ENCODE measurements at places on chromosomes 3 and 15.

GRCh38 chr3:19074257-19074900, 73.9 kb upstream of the KCNH8 start:
- DNase-seq, result no peak

- DNase-seq, result no peak
Measured at GRCh38 chr3:159196359-159196758, 394.5 kb downstream of the MFSD1 start.

DNA sequence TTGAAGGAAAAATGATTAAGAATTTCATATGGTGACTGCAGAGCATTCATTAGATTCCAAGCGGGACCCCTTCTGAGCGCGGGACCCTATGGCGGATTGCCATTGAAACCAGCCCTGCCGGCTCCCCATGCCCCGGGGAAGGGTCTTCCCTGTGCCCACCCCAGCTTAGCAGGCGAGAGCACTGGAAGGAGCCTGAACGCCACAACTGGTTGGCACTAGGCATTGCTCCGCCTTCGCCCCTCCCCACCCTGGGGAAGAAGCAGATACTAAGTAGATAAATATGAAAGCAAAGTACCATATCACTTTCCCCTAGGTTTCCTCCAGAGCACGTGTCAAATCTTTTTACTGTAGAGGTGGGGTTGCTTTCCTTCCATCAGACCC, 70.7 kb downstream of the CYP19A1 start:
- DNase-seq, result no peak

GRCh38 chr3:176521531-176522175, 675.6 kb downstream of the TBL1XR1 start:
- no peak for DNase-seq

DNA sequence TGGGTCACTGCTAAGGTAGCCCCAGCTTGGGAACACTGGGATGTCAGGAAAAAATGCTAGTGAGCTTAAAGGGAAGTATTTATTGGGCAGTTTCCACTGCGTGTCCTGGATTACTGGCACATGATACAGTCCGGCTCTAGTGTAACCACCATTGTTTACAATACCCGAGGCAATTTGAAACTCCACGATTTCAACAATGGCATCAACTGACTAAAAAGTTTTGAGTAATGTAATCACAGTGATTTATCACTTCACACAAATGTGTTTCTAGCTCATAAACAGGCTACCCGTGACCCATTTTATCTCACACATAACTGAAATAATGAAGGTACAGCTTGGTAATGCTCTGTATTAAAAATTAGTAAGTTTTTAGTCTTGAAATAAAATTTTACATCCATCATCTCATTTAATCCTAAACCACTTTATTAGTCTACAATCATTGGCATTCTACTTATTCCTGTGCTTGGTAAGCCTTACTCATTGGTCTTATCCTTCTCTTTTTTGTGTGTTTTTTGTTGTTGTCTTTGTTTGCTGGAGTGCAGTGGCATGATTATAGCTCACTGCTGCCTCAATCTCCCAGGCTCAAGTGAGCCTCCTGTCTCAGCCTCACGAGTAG, 7.6 kb downstream of the ZMAT3 start:
- DNase-seq, result no peak

GRCh38 chr15:45186771-45187577, 792 bp downstream of the SHF start:
- no peak for DNase-seq

GRCh38 chr3:134008630-134009156, 21.0 kb downstream of the SLCO2A1 start:
- no peak for DNase-seq

GRCh38 chr3:134858441-134859035, 63.5 kb downstream of the EPHB1 start:
- no peak for DNase-seq

GRCh38 chr3:24235121-24235520, 259.5 kb downstream of the THRB start:
- no peak for DNase-seq

DNA sequence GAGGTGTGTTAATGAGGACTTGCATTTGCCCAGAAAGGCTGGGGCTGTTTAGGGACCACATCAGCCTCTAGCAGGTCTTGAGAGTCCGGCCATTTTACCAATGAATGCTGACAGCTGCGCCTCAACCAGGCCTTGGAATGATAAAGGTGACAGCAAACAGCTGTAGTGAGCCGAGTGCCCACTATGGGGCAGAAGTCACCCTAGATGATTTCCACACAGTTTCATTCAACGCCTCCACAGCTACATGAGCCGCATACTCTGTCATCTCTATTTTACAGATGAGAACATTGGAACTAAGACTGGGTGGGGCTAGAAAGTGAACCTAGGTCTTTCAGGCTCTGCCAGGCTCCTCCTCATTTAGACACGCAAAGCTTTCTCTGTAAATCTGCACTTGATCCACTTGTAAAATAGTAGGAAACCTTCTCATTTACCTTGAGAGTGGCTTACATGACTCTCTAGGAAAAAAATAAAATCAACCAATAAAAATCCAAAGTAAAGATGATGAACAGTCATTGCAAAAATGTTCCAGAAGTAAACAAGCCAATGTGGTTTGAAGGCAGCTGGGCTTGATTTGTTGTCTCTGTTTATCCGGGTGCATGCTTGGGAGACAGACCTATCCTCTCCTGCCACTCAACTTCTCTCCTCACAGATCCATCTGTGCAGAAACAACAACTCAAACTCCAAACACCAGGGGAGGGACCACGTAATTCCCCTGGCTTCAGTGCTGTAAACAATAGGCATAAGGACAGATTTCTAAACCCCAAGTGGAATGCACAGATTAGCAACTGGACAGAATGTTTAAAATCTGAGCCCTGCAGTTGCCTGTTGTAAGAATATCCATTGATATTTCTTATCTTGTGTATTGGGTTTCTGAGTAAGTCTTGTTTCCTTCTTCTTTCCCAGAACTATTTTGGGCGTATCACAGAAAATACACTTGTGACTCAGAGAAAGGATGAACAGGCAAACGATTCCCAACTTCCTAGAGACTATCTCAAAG, 31.5 kb upstream of the LDHAL6B start:
- DNase-seq, result peak; percentile 31

- DNase-seq, result no peak
Measured at GRCh38 chr3:59710554-59710953, 660.7 kb upstream of the CFAP20DC start.

GRCh38 chr3:9110316-9110715, 139.1 kb downstream of the SRGAP3 start:
- no peak for DNase-seq

DNA sequence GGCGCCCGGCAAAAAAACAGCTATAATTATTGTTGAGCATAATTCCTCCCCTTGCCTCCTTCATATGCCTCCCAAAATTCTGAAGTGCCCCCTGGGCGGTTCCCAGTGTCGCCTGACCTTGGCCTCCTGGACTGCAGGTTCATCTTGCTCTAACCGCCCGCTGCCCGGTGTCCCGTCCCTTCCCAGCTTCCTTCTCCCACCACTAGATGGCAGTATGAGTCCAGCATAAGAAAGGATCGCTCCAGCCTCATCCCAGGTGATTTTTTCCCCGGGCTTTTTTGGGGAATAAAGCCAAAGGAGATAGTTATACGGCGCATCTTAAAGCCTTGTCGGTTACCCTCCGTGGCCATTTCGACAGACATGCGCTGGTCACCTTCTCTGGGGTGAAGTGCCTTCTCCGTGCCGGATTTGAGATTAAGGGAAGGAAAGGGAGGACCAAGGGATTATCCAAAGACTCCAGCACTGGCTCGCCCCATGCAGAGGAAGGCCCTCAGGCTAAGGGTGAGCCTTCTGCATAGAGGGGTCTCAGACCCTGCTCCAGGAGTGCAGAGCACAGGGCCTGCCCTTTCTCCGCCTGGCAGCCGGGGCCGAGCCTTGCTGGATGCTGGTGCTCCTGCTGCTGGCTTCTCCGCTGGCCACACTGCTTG, 45.8 kb upstream of the TRA2B start:
- DNase-seq, result peak; percentile 47

DNA sequence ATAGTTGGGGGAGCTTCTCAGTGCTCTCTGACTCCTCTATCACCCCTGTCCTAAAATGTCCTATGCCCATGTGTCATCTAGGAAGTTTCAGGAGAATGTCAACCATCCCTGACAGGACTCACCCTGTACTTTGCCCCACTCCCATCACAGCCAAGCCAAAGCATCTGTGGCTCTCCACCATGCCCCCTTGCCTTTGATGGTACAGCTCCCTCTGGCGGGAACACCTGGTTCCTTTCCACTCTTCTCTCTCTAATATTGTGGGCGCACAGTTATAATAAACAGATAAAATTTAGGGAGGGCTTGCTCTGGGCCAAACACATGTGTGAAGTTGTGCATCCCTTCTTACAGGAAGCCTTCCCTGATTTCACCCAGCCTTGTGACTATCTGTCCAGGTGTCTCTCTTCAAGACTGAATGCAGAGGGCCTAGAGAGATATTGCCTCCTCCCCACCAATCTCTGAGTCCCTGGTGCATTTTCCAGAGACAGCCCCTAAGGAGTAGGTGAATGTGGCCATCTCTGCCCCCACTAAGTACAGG, 62.8 kb downstream of the ISG20 start:
- no peak for DNase-seq

DNA sequence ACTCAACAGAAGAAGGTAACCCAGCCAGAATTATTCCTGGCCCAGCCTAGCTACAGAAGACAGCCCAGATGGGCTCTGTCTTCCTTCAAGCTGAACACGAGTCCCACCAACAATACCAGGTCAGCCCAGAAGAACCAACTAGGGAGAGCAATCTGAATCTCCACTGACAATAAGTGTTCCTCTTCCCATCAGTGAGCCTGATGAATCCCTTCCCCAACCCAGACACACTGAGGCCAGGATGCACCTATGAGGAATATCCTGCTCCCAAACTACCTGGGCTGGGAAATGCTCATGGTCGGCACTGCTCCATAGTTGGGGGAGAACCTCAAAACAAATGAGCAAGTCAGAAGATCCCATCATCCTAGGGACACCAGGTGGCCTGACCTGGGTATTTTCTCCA, 351.1 kb downstream of the OCA2 start:
- DNase-seq, result no peak

DNA sequence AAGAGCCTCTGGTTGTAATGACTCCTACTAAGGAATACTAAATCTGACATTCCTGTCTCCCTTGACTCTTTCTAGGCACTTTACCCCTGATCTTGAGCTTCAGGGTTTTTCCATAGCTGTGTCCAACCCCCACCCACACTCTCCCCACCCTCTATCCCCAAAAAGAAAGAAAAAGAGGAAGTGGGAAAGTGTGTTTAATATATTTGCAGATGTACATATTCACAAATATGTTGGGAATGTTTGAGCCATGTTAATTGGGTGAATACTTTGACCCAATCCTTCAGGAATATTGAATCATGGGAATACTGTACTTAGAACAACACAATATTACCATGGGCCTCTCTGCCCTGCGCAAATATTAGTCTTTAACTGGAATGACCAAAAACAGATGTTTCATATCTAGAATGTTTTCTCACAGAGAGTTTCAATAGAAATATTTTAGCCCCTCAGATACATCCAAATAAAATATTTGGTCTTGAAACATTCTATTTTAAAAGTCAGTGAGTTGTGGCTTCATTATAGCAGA, 19.8 kb upstream of the PFN2 start:
- no peak for DNase-seq

- no peak for DNase-seq
Measured at GRCh38 chr3:7547826-7548225, 686.9 kb downstream of the GRM7 start.

- no peak for DNase-seq
Measured at GRCh38 chr15:97545799-97546198, 414.7 kb upstream of the ARRDC4 start.

DNA sequence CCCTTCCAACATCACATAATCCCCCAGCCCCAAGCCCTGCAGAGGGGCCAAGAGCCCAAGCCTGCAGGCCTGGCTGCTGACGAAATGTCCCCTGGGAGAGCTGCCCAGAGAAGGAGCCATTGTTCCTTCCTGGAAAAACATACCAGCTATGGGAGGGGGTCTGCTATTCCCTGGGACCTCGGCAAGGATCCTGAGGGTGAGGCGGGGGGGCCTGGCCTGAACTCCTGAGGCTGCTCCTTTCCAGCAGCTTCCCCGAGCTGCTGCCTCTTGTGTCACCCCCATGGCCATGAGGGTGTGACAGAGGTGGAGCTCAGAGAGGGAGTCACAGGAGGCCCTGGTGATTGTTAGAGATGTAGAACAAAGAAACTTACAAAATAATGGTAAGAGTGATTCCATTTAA, 12.9 kb downstream of the LOXL1 start:
- DNase-seq, result no peak

DNA sequence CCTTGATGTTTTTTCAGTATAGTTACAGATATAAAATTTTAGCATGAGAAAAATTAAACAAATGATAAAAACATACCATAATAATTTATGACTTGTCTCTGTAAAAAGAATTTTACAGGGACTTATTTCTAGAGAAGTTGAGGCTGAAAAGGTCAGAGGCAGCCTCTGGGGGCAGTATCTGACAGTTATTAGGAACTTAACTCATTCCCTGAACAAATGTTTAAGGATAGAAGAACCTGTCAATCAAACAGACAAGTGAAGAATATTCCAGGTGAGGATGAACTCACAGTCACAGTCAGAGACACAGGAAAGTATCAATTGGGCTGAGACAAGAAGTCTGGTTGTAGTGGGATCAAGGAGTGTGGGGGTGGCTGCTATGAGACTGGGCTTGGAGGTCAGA, 7.3 kb downstream of the MYLK start:
- DNase-seq, result no peak

GRCh38 chr3:30520699-30521098, 85.7 kb upstream of the TGFBR2 start:
- no peak for DNase-seq

DNA sequence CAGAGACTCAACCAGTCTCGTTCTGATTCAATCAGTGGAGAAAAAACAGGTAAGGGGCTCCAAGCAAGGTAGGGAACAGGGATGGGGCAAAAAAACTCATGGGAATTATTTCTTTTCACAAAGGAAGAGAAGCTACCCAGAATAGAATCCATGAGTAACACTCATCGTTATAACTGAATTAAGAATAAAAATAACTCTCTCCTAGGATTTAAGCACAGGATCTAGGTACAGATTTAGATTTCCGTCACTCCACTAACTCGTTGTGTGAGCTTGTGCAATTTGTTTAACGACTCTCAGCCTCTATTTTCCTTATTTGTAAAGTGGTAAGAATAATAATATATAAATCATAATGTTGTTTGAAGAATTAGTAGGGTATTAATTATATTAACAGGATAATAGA, 68.6 kb downstream of the ADAMTS9 start:
- no peak for DNase-seq

GRCh38 chr15:65381445-65382145, 3.8 kb upstream of the IGDCC3 start:
- no peak for DNase-seq

Data from stimulated activated CD4-positive, alpha-beta T cell treated with anti-CD3 and anti-CD28 coated beads, Interleukin-12 subunit alpha, Interleukin-12 subunit beta, amount 100 ng/mL, for 24 hours (primary cell).